NCI-H1048 (cell line): ENCODE measurements at places on chromosomes 16 and 17.

GRCh38 chr17:46977348-46977747 lies 1.7 kb downstream of the RPRML start:
- no peak for DNase-seq

DNA sequence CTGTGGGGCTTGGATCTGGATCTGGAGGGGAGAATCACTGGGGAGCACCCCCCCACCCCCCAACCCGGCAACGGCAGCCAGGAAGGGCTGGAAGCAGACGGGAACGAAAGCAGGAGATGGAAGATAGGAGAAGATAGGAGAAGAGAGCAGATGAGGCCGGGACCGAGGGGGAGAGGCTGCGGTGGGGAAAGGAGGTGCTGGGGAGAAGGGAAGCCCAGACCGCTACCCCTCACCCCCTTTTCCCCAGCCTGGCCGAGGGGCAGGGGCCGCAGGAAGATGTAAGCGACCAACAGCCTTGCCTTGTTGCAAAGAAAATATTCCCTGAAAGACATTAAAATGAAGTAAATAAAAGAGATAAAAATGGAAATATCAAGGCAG lies 26.8 kb upstream of the CBFA2T3 start:
- no peak for DNase-seq

- no peak for DNase-seq
These were observed 57.0 kb downstream of the RAI1 start for GRCh38 chr17:17737961-17738894.

- DNase-seq = no peak
These were observed 126.0 kb downstream of the HS3ST3A1 start for GRCh38 chr17:13475574-13476223.

DNA sequence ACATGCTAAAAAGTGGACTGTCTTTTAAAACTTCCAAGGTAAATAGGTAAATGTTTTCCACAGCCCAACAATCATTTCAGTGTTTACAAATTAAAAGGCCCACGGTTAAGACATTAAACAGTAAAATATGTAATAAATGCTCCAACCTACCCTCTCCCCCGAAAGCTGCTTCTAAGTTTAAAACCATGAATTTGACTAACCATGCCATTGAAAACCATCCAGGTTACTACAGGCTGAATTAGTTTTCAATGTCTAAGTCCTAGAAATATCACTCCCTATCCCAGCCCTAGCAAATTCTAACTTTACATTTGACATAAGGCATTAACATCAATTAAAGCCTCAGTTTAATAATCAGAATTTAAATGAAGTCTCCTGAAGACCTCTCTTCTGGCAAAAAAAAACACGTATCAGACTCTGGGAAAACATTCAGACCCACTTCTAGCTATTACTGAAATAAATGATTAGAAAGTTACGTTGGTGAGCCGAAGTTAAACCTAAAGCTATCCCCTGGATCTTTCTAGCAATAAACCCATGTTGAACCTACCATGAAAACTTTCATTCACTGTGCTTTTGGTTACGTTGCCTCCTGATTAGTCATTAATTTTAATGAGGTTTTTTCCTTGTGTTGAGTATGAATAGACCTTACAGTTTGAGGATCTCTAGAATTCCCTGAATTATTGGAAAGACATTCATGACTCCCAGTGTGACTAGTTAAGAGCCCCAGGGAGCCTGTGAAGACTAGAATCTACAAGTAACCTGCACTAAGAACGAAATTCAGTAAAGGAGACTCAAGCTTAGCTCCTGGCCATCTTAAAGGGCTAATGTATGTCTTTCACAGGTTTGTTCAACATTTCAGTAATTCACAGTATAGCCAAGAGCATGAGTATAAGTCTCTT lies 1.7 kb upstream of the POLG2 start:
- DNase-seq = no peak

GRCh38 chr17:2027528-2028233 lies 2.3 kb upstream of the DPH1 start:
- DNase-seq = no peak

- no peak for DNase-seq
These were observed 96.0 kb downstream of the YPEL2 start for GRCh38 chr17:59427425-59427921.

GRCh38 chr17:40251576-40251975 lies 32.5 kb downstream of the WIPF2 start:
- no peak for DNase-seq

GRCh38 chr17:77566566-77567138 lies 391.9 kb upstream of the TNRC6C start:
- DNase-seq = no peak
